ENCODE measurements at places on chromosomes 5 and 9. TPM values are rescaled to one million over a fixed set of nuclear protein-coding genes. Genes with fewer than 3 reads are reported as not detected.

The ZNF454 gene
- 2.9 TPM for total RNA-seq

The ABO gene
- total RNA-seq: 0.36 TPM

The ZFAND5 gene
- 126 TPM for total RNA-seq

The SARDH gene
- total RNA-seq: 0.49 TPM

The IL4 gene
- total RNA-seq: not detected

The ZCCHC9 gene
- 44.9 TPM for total RNA-seq

DNA sequence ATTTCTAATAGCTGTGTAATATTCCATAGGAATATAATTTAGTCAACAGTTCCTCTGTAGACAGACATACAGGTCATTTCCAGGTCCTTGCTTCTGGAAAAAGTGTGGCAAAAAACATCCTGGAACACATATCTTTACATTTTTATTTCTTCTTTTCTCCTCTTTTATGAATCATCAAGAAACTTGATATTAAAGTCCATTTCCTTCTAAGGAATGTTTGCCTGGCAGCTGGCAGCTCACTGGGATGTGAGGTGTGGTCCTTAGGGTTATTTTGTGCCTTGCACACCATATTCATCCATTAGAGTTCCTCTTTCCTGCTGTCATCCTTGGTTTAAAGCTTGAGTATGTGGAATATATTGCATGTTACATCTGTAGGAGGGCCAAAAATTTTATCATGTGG is 122.0 kb downstream of the GALNT10 start:
- DNase-seq: no peak

DNA sequence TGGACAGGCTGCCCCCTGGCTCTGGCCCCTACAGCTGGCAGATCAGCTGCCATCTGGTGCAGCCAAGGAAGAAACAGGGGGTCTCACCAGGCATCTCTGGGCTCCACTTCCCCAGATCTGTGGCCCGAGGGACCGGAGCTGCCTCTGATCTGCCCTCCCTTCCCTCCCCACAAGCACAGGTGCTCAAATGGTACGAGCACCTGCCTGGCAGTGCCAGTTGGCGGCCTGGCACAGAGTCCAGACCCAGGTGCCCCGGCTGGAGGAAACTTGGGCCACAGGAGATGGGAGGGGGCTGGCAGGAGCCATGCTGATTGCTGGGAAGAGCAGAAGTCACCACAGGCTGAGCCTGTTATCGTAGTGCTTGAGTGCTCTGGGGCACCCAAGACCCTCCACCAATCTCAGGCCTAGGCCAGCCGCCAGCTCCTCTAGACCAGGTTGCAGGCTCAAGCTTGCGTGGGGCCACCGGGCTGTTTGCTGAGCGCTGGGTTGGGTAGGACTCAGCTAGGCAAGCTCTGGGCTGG is 5.0 kb upstream of the CAMK2A start:
- peak; percentile 52 for DNase-seq

GRCh38 chr9:29775491-29775890 is 2202.2 kb upstream of the C9orf72 start:
- DNase-seq: no peak

GRCh38 chr9:121897140-121897539 is 196.0 kb downstream of the TTLL11 start:
- no peak for DNase-seq

DNA sequence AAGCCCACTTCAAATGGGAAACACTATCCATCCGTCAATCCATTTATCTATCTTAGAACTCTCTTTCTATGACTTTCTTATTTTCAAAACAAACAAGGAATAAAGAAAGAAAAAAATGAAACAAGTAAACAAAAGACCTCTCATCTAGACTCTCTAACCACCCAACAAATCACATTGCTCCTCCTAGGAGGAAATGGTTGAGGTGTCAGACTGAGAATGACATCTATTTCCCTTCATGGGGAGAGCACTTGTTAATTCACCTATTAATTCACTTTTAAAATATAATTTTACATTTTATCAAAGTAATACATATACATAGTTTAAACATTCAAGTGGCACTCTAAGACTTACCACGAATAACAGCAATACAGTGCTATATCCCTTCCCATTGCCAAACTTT is 2.4 kb upstream of the IL31RA start:
- DNase-seq: no peak

- no peak for DNase-seq
These were observed 21.9 kb downstream of the ASS1 start for GRCh38 chr9:130466537-130467217.

DNA sequence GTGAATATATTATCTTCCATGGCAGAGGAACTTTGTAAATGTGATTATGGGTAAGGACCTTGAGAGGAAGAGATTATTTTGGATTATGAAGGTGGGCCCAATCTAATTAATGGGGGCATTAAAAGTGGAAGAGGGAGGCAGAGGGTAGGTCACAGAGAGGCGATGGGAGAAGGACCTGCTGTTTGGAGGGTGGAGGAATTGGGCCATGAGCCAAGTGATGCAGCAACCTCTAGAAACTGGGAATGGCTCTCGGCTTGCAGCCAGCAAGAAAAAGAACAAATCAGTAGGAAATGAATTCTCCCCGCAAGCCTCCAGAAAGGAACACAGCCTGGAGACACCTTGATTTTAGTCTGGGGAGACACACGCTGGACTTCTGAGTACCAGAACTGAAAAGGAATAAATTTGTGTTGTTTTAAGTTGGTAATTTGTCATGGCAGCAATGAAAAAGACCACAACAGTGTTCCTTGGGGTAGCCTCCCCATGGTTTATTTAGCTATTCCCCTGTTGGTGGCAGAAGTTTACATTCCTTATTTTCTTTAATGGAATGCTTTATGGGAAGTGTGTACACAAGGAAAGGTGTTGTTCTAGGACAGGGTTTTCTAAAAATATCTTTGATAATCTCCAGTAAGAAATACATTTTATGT is 103.6 kb downstream of the HSPA4 start:
- no peak for DNase-seq

DNA sequence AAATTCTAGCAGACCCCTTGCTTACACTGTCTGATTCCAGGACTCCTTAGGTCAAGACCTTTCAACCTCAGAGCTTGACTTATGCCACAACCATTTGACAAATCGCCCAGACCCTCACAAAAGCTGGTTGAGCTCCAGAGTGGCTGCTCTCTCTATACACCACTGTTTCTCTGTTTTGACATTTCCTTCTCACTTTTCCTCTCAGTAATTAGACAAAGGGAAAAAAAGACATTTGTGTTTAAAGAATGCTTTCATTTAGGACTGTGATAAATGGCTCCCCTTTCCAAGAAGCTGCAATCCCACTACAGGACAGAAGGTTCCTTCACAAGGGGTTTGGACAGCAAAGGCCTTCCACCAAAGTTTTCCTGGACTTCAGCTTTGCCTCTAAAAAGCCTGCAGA is 601.3 kb downstream of the NR2F1-AS1 start:
- no peak for DNase-seq

DNA sequence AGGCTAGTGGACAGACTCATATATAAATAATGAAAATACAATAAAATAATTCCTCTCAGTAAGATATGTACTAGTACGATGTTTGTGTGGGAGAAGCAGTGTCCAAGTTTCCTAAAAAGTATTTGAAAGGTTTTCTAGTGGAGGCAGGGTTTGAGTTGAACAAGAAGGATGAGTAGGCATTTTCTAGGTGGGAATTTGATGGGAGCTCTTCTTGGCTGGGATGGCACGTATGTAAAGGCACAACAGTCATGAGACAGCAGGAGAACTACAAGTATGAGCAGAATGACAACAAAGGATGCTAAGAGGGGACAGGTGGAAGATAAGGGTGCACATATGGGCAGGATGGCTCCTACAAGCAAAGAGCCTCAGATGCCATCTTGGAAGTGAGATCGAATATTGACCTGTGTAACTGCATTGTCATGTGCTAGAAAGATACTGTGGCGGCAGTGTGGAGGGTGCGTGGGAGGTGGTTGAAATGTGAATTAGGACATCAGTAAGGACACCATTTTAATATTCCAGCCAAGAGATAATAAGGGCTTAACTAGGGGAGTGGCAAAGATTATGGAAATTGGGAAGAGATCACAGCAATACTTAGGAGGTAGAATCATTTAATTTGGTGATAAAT is 135.8 kb downstream of the RPS23 start:
- DNase-seq: no peak

GRCh38 chr5:132876020-132876759 is 2.7 kb downstream of the LEAP2 start:
- no peak for DNase-seq

DNA sequence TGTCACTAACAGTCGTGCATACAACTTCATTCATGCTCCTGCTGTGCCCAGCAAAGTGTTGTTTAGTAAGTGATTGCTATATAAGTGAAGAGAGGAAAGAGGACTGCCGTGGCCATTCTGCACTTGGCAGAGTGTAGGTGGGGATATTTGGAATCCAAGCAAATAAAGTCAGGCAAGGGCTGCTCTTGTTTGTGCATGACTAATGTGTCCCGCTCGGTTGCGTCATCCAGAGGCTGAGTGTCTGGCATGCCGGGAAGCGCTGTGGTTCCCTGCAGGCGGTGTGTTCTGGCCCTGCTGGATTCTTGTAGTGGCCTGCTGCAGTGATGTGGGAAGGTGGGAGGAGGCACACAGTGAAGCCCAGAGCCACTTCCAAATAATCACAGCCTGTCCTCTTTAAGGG is 136.9 kb upstream of the ANKH start:
- peak; percentile 96 for DNase-seq

- DNase-seq: peak; percentile 83
These were observed 37.0 kb upstream of the CRB2 start for GRCh38 chr9:123318961-123319421.

Data from sigmoid colon (tissue), 7 donors.